ENCODE measurements at places on chromosomes 7 and 10.

- no peak for DNase-seq
Measured at GRCh38 chr7:115058726-115059125, 136.8 kb downstream of the MDFIC start.

DNA sequence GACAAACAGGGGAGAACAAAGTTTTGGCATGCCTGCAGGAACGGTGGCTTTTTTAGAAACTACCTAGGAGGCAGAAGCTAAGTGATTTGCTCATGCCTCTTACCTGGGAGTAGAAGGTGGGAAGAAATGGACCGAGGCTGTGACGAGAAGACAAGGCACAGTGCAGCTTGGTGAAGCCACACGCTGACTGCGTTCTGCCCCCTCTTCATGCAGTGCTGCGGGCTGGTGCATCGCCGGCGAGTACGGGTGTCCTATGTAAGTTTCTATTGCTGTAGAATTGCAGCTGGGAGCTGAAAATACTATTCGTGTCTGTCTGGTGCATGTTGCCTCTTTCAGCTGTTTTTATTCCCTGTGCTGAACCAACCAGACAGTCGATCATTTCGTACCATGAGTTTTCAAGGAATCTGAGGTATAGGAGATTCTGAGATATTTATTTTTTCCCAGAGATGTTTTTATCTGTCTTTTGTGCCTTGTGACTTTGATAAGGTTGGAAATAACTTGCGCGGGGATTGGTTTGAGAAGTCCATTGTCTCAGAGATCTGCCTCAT, 120.9 kb downstream of the CACNB2 start:
- no peak for DNase-seq

DNA sequence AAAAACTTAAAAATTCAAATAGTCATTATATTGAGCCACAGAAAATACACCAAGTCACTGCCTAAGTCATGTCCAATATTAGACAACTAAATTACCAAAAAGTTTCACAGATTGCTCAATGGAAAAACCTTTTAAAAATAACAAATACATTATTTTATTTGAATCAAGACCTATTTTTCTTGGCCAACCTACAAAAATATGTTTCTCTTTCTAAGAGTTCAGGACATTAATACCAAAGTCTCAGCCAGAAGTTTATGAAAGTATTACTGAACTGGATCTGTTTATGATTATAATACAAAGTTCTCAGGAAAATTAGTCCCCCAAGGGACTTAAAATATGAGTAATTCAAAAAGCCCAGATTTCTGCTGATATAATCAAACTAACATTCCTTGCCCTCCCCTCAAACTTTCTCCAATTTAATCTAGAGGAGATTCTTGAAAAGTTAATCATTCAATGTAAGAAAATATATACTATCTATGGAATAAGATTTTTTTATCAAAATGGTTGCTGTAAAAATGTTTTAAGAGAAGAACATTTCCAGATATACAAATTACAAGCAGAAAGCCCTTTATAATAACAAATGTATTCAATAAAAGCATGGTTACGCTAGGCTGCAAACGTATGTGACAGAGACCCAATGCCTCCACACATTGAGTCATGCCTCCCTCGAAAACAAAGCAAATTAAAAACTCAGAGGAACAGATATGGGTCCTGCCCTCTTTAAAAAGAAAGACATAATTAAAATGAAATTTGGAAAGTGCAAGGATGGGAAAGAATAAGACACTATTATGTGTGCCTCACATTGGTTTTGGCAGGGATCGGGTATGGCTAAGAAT, 381.6 kb downstream of the PARD3 start:
- no peak for DNase-seq

- DNase-seq = peak; percentile 7
Measured at GRCh38 chr7:118153551-118154177, 30.3 kb upstream of the LSM8 start.

DNA sequence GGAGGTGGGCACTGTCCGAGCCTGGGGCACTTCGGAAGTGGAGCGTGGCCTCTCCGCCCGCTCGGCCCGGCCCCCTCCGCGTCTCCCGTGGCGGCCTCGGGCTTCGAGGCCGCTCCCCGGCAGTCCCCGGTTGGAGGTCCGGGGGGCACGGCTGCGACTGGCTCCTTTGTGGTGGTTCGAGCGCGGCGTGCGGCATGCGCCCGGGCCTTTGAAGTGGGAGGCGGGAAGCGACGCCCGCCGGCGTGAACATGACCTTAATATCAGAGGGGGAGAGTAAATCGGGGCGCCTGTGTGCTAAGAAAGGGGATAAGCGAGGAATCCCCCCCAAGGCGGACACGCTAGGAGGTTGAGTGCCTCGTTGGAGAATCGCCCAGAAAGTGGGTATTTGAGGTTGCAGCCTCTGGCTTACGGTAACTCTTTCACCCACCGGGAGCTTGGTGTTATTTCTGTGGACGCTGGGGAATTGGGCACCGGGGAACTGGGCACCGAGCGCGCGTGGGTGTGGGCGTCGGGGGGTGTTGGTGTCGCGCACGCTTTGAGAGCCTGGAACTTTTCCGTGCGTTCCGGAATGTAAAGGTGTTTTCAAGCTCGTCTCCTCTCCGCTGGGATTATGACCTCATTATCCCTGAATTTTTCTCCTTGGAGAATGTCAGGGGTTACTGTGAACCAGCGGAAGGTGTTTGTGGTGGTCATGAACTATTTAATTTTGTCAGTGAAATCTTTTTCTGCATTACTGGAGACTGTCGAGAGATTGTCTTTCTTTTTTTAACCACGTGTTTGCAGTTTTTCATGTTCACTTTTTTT, 660 bp downstream of the SUV39H2 start:
- DNase-seq = peak; percentile 59

GRCh38 chr7:123690550-123690949, 34.9 kb downstream of the LMOD2 start:
- no peak for DNase-seq

DNA sequence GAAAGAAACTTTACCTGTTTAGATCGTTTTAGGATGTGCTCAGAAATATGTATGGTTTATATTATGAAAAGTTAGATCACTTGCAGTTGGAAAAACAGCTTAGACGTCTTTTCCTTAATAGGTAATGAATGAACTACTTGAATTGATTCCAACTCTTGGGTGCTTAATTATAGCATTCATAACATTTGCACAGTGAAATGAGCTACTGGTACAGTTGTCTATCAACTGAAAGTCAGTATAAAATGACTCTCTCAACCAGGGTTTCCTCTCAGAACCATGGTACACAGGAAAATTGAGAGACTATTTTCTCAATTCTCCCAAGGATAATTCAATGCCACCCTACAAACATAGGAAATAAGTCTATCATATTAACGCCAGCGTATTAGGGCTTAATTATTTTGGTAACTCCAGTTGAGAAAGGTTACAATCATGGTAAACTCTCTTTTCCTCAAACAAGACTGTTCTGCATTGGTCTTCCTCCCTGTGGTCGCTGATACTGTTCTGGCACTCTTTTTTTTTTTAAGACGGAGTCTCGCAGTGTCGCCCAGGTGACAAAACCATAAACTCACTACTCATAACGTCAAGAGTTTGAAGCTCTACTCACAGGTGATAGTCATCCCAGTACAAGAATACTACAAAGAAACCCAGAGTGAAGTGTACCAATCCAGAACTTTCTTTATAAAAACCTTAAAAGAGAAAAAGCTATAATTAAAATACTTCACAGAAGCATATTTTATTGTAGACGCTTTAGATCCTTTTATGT, 2.0 kb downstream of the ANLN start:
- DNase-seq = no peak

DNA sequence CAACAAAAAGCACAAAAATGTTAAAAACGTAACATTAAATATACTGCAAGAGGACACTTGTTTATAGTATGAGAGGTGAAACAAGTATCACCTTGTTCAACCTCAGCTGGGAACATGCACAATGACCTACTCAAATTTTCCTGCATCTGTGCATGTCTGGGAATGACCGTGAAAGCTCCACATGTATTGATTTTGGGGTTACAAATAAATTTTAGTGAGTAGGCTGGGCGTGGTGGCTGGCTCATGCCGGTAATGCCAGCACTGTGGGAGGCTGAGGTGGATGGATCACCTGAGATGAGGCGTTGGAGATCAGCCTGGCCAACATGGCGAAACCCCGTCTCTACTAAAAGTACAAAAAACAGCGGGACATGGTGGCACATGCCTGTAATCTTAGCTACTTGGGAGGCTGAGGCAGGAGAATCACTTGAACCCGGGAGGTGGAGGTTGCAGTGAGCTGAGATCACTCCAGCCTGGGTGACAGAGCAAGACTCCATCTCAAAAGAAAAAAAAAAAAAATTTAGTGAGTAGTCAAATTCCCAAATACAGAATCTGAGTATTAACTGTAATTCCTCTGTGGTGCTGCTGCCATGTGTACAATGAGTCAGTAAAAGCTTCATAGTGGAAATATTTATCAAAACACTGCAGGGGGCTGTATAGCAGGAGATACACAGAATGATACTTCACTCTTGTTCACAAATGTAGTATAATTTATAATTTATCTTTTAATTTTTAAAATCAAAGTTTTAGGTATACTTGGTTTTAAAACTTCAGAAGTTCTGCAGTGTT, 41.1 kb downstream of the SUGCT start:
- no peak for DNase-seq

DNA sequence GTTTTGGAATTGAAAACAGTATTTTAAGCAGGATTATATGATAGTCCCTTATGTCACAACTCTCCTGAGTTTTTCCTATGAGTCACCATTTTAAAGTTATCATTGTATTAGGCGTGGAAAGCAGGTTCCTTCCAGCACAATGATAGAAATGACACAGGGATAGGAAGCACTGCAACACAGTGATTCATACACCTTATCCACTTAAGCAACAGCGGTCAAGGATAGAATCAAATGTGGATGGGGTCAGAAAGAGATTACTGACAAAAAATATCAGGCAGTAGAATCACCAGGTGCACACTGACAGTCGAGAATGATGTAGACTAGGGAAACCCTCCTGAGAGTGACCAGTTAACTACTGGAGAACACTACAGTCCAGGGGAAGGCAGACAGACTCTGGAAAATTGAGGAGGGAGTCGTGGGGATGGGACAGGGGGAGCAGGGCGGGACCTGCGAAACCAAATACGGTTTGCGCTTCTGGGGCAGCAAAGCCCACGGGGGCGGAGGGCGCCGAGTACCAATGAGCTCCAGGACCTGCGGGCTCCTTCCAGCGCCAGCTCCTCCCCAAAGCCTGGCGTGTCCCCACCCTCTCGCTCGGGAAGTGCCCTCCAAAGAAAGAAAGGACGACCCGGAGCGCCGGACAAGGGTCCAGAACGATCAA, 479 bp downstream of the PNPLA8 start:
- no peak for DNase-seq

DNA sequence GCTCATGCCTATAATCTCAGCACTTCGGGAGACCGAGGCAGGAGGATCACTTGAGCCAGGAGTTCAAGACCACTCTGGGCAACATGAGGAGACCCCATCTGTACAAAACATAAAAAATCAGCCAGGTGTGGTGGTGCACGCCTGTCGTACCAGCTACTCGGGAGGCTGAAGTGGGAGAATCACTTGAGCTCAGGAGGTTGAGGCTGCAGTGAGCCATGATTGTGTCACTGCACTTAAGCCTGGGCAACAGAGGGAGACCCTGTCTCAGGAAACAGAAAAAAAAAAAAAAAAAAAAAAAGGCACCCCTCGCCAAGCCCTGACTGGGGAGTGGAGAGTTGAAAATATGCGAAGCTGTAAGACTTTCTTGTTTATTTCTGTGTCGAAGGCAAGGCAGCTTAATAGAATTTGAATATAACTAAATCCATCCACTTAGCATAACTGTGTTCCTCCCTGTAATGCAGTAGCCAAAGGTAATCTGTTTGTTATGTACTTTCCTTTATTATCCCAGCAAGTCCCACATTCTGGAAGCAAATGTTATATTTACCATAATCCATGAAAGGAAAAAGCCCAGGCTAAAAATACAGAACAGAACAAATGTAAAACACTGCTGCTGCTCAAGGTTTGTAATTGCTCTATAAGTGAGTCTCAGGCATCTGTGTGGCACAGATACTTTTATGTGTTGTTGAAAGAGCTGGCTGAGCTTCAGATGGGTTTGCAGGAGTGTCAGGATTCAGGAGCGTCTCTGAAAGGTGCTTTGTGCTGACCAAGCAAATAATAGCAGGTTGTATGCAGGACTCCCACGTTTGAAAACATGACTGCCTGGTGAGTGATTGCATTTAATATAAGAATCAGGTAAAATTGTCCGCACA, 127.2 kb downstream of the CELF2 start:
- no peak for DNase-seq

- DNase-seq = peak; percentile 89
Measured at GRCh38 chr7:139645572-139646523, 122.4 kb downstream of the CLEC2L start.

DNA sequence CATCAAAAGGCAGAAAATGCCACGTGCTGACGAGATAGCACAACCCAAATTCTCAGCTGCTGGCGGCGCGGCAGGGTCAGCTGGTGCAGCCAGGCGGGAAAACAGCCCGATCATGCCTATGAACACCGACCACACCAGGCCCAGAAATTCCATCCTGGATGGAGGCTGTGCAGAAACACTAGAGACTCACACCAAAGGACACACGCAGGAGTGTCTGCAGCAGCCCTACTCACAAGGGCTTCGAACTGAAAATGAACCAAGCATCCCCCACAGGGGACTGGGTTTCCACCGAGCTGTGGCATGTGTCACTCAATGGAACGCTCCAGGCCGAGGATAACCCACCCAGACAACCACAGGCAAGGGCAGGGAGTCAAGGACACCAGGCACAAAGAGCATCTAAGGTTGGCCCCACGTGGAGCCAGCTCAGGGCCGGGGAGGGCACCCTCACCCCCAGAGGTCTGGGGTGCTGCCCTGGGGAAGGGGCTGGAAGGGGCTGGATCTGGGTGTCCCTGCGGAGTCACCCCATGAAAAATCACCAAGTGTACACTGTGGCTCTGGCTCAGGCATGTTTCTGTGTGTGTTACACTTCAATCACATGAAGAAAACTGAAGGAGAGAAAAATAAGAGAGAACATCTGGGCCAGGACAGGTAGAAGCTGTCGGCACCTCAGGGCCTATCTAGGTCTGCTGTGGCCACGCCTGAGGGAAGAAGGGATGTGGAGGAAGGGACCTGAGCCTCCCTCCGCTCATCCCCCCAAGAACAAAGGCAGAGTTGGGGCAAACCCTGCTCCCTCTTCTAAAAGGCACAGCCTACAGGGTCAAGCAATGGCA, 33.0 kb downstream of the RASGEF1A start:
- DNase-seq = peak; percentile 1

DNA sequence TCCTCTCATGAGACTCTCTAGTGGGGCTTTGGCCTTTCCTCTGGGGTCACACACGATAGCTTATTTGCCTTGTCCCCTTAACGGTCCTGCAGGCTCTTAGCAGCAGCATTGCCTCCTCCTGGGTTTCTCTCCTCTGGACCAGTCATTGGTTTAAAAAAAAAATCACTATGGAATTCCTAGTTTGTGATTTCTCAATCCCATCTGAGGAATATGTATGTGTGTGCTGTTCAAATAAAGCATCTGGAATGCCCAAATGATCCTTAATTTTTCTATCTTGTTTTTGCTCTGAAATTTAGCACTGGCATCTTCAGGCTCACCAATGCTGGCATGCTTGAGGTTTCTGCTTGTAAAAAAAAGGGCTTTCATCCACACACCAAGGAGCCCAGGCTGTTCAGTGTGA, 30.5 kb downstream of the ACTA2 start:
- DNase-seq = no peak

GRCh38 chr10:14250496-14251076, 80.1 kb downstream of the FRMD4A start:
- no peak for DNase-seq

- no peak for DNase-seq
Measured at GRCh38 chr7:66426996-66427395, 201.7 kb upstream of the KCTD7 start.

All from stimulated activated naive CD8-positive, alpha-beta T cell treated with anti-CD3 and anti-CD28 coated beads, Interleukin-15, Interleukin-2, amounts not matched to agents 100 U/mL and 50 U/mL, for 24 hours (primary cell).